B cell (primary cell): ENCODE measurements at places on chromosomes 13 and 19.

DNA sequence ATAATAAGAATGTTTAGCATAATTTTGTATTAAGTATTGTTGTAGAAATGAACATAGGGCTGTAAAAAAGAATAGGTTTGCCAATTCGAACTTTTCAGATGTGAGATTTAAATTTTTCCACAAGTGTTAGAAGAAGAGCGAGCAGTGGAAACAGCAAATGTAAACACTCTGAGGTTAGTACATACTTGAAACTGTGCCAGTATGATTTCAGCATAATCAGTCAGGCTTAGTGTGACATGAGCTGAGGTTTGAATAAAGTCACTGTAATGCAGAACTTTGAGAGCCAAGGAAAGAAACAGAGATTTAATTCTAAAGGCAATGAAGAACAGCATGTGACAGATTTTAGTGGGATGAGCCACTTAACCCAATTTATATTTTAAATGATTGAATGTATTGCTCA is 2166.4 kb downstream of the PCDH9 start:
- DNase-seq = no peak

GRCh38 chr19:29294343-29294811 is 81.4 kb upstream of the UQCRFS1 start:
- DNase-seq = no peak

GRCh38 chr13:24097064-24097463 is 63.5 kb upstream of the SPATA13 start:
- no peak for DNase-seq

GRCh38 chr13:51595416-51595815 is 11.2 kb downstream of the WDFY2 start:
- no peak for DNase-seq

GRCh38 chr19:9850235-9850959 is 15.3 kb downstream of the PIN1 start:
- no peak for DNase-seq

- DNase-seq = no peak
Measured at GRCh38 chr19:5743630-5744029, 23.2 kb downstream of the CATSPERD start.
